ENCODE measurements at places on chromosomes 5 and 9.

DNA sequence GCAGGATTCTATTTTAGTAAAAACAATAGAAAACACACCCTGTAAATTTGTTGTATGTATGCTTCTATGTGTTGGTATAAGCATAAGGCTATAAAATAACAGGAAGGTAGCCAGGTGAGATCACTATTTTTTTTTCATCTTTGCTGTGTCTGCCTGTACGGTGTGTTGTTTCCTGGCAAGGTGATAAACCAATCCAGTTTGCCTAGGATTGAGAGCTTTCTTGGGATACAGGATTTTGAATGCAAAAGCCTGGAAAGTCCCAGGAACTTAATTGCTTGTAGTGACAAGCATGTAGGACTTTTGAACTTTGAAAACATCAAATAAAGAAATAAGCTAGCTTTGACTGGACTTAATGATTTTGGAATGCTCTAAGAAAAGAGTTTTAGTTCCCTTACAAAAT lies 83.3 kb upstream of the RORB start:
- no peak for DNase-seq

DNA sequence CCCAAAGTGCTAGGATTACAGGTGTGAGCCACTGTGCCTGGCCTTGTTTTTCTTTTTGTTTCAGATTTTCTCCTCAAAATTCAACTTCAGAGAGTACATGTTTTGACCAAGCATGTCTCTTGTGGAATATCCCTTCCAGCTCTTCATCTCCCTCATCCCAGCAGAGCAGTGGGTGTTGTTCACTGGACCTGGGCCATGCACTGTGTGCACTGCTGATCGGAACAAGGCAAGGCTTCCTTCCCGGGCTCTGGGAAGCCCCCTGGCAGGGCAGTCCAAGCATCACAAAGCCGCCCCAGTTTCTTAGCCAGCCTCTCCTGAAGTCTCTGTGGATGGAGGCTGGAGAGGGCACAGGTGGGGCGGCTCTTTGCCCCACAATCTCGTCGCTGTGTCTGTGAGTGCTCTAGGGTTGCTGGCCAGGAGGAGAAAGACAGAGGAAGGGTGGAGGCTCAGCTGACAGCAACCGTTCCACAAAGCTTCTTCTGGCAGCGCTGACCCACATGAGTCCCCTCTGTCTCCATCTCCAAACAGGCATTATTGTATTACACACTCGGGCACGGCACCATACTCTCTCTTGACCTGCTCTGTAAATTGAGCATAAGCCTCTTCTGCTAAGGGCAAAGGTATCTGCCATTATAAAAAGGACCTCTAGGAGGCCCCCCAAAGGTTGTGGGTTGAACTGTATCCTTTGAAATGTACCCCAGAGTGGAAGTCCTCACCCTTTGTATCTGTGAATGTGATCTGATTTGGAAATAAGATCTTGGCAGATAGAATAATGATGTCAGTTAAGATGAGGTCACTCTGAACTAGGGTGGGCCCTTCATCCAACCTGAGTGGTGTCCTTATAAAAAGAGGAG lies 89.6 kb downstream of the TARS1 start:
- DNase-seq = no peak

- DNase-seq = no peak
Measured at GRCh38 chr9:107738789-107739188, 249.2 kb upstream of the KLF4 start.

DNA sequence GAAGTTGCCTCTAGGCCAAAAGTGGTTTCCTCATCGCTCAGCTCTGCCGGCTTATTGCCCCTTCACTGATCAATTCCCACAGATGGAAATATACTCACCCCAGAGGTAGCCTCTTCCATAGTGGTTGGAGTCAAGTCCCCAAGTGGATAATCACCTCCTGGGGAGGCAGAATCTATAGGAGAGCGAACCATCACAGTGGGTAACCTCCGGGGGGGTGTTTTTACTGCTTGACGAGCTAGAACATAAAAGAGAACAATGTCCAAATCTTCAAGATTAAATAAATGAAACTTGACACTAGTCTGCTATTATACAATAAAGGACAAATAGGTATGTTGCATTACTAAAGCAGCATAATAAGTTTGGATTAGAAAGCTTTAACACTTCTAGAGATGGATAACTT lies 9.3 kb downstream of the BRD8 start:
- DNase-seq = no peak

- no peak for DNase-seq
Measured at GRCh38 chr5:118628660-118629354, 359.5 kb downstream of the DTWD2 start.

- DNase-seq = no peak
Measured at GRCh38 chr5:13783726-13784125, 160.8 kb downstream of the DNAH5 start.

DNA sequence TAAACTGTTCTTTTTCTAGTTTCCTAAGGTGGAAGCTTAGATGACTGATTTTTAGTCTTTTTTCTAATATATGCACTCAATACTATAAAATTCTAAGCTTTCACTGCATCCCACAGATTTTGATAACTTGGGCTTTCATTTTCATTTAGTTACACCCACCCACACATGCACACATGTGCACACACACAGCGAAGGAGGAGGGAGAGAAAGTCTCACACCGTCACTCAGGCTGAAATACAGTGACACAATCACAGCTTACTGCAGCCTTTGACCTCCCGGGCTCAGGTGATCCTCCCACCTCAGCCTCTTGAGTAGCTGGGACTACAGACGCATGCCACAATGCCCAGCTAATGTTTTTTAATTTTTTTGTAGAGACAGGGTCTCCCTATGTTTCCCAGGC lies 96.5 kb downstream of the SMIM23 start:
- no peak for DNase-seq

DNA sequence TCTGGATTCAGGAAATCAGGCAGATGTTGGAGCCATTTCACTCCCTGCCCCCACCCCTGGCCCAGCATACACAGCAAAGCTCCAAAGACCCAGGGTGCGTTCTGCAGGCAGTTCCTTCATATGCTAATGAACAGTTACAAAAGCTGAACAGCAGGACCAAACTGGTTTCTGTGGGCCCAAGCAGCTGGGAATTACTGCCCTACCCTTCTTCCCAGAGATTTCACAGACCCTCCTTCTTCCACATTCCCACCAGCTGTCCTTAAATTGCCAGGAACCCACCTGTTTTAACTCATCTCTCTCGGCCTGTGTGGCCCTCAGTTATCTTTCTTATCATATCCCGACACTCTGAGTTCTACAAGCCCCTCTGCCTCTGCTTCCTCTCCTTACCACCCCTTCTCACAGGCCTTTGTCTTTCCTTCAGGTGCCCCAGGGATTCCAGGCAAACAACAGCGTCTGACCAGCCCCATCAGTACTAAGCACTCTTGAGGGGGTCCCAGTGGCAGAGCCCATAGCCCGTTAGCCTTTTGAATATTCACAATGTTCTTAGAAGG lies 10.6 kb upstream of the F2RL1 start:
- DNase-seq = no peak

- no peak for DNase-seq
Measured at GRCh38 chr5:172839669-172840431, 5.8 kb downstream of the ERGIC1 start.

GRCh38 chr9:110615498-110615897 lies 36.0 kb upstream of the SVEP1 start:
- no peak for DNase-seq

DNA sequence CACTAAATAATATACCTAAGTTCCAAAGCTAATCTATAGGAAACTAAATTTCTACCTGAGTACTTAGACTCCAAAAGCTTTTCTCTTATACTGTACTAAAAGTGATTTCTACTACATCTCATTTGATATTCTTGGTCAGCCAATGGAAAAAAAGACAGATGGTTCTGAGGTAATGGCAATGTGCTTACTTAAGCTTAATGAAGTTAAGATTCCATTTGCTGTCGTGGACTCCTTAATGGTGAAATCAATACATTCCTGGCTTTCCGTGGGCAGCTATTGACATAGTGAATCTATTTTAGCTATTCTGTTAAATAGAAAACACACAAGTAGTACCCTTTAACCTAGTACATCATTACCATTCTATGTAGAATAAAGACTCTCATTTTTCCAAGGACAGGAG lies 1825.6 kb upstream of the CDH9 start:
- no peak for DNase-seq

DNA sequence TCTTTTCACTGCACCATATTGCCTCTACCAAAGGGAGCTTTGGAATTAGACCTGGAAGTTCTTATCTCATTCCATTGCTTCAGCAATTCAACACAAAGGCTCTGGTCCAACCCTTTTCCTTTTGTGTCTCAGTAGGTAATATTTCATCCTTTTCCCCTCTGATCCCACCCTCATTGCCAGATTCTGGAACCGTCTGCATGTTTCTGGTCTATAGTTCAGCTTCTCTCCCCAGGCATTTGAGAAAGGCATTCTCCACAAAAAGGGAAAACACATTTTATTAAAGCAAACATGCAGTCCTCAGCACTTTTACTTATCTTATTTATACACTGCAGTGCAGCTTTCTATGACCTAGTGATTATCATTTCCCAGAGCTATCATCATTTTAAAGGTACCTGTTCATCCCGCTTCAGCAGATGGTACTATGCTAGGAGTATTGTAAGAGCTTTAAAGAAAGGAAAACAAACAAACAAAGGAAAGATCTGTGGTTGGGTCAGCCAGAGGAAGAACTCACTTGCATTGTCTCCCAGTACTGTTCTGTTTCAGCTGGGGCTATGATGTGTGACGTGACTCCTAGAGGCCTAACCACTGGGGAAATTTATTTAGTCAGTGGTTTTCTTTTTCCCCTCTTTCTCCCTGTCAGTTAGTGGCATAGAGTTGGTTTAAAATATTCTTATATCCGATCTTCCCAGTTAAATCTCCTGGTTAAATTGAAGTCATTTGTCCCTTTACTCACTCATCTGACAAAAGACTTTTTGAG lies 269.2 kb downstream of the TMEM38B start:
- no peak for DNase-seq
